ENCODE measurements at places on chromosomes 13 and 19.
A peak's percentile ranks its signal among the peaks of the same experiment; 100 is the strongest.

- DNase-seq, result peak; percentile 96
Observed at GRCh38 chr19:7944177-7944761, 803 bp upstream of the TIMM44 start.

DNA sequence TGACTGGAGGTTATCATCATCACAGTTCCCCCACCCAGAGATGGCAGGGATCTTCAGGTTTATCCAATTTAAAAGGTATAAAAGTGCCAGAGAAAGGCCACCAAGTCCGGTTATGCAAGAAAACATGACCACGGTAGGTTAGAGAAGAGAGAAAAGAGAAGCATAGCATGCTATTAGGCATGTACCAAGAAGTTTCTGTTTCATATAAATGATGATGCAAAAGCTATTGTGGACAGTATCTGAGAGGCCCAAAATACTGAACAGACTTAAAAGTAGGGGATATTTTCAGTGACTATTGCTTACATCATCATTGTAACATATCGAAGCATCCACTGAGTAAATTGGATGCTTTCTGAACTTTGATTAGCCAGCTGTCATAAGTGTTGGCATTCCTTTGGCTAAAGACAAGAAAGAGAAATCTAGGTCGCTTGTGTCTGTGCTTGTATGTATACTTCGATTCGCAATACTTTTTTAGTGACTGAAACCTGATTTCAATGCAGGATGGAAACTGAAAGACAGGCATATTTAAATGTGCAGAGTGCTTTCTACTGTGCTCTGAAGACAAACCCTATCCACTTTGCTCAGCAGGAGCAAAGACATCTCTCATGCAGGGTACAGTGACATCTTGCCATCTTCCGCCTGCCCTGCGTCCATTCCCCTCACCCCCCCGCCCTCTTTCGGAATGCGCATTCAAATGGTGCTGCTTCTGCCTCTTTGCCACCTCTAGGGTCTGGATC is 180.3 kb downstream of the SHISA2 start:
- DNase-seq, result no peak

GRCh38 chr19:30332445-30333234 is 39.5 kb upstream of the ZNF536 start:
- no peak for DNase-seq

GRCh38 chr13:112806739-112807652 is 117.2 kb downstream of the ATP11A start:
- no peak for DNase-seq

GRCh38 chr19:18975869-18976268 is 34.9 kb upstream of the HOMER3 start:
- no peak for DNase-seq

GRCh38 chr19:3658004-3658869 is 31.6 kb upstream of the CACTIN start:
- no peak for DNase-seq

DNA sequence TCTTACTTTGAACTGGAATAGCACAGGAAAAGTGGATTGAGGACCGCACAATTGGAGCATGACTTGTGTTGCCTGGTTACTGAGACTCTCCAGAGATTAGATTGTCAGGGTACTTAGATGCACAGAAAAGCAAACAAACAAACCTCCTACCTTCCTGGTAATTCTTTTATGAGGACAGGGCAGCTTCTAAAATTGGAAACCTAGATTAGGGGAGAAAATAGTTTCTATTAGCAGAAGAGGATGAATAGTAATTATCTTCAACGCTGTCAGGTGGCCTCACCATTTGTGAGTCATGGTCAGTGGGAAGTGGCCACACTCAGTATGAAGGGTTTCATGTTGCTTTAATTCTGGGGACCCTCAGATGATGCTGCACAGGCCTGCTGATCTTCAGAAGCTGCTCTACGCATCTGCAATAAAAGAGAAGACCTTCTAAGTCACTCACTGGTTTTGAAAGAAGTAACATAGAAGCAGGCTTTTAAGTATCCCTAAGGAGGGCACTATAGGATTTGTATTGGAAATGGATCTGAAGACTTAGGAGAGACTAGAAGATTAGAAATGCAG is 106.8 kb downstream of the LACC1 start:
- DNase-seq, result peak; percentile 40

GRCh38 chr19:31271306-31271911 is 77.8 kb downstream of the TSHZ3 start:
- peak; percentile 68 for DNase-seq

DNA sequence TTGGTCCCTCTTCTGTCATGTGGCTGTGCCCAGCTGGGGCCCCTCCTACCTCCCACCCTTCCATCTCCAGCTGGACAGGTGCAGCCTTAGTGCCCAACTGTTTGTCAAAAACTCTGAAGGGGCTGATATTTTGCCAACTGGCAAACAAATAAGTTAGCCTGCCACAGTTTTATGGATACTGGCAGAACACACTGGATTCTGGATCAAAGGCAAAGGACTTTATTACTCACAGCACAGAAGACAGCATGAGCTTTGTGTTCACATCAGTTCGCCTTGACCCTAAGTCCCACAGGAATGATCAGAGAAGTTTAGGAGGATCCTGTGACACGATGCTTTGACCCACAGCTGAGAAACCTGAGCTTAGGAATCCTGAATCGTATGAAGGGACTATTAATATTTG is 16.4 kb downstream of the KLK2 start:
- no peak for DNase-seq

- DNase-seq, result no peak
Observed at GRCh38 chr19:29715701-29716581, 880 bp upstream of the C19orf12 start.

DNA sequence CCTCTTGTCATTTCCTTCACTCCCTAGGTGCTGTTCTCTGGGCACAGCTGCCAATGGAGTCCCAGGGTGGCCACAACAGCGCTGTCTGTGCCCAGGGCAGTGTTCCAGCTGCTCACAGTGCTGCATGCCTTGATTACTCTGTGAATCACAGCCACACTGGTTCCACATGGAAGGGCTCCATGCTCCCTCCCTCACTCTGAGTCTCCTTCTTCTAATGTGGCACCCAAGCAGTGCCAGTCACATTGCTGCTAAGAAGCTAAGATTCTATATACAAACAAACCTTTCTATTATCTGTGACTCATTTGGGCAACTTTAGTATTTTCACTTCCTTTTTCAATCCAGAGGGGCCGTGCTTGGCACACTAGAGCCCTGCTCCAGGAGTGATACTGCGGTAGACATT is 248.7 kb downstream of the TDRD3 start:
- no peak for DNase-seq

- DNase-seq, result no peak
Observed at GRCh38 chr19:57786906-57787305, 17.4 kb downstream of the ZNF586 start.
